ENCODE measurements at places on chromosomes 3 and 15.

DNA sequence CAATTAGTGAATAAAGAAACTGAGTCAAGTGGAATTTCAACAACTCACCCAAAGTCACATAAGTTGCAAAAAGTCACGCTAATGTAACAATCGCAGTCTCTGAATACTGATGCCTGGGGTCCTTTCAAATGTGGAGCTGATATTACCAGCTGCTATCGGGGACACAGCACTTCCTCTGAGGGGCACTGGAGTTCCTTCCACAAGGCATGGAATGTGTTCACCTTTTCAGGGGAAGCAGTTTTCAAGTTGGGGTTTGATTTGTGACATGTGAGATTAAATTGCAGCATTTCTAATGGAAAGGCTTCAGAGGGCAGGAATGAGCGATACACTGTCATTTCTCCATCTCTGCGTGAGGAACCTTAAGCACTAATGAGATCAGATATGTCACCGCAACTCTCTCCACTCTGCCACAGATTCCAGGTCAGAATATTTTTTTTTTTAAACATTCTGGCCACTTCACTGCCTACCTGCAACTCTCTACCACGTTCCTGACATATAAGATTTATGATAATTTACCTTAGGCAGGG, 807.2 kb upstream of the CFAP20DC start:
- DNase-seq, result no peak

- DNase-seq, result no peak
Measured at GRCh38 chr3:195153653-195154052, 117.3 kb downstream of the XXYLT1 start.

- DNase-seq, result peak; percentile 90
Measured at GRCh38 chr15:29822100-29822683, at the start of gene TJP1. Gene TJP1 (minus strand): TSS chr15:29822468. CDS start chr15:29822028, 440 bp downstream.

DNA sequence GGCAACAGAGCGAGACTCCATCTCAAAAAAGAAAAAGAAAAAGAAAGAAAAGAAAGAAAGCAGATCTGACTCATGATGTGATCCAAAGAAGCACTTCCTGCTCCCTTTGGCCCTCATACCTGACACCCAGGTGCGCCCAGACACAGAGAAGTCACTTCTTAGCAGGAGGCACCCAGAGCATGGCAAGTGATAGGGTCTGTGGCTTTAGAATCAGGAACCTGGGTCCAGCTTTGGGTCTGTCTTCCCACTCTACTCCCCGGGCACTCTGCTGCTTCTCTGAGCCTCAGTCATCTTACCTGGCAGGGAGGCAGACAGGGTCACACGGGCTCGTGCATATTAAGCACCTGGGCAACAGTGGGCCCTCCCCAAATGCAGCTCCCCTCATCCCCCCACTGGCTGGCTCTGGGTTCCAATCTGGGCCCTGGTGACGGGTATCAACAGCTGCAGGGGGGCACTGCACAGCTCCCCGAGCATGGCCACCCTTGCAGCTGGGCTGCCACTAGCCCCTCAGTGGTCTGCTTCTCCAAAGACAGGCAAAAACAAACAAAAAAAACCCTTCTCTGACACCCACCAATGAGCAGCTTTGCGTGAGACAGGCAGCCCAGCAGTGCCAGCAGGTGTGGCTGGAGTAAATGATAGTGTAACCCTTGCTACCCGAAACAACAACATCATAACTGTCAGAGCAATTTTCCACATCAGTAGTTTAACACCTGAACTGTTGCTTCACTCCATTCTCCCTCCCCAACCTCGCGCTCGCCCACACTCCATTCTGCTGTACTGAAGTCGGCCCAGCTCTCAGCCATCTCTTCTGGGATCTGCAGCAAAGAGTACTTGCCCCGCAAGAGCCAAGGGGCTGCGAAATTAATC, 99.8 kb downstream of the MEGF11 start:
- DNase-seq, result no peak

GRCh38 chr15:68210409-68210756, 5.3 kb upstream of the CALML4 start:
- no peak for DNase-seq

DNA sequence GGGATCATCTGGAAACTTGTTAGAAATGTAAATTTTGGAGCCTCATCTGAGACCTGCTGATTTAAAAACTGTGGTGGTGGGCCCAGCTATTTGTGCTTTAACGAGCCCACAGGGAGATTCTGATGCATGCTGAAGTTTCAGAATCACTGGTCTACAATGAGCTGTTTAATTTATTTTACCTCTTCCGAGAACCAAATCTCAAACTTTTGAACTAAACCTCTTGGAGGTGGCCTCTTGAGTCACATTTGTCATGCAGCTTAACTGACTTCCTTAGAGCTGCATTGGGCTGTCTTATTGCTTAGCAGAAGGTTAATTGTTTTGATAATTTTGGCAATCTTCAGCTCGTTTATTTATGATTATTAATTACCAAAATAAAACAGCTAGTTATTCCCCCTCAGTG, 112.1 kb upstream of the NPHP3 start:
- DNase-seq, result no peak
